ENCODE measurements at places on chromosomes 7 and 10.

GRCh38 chr10:95462740-95463667 is 98.2 kb downstream of the SORBS1 start:
- no peak for DNase-seq

GRCh38 chr10:102311025-102311420 is 65.7 kb downstream of the GBF1 start:
- DNase-seq, result no peak

- DNase-seq, result no peak
Observed at GRCh38 chr10:88889559-88890337, 9.7 kb downstream of the STAMBPL1 start.

GRCh38 chr10:72011468-72011867 is 47.3 kb downstream of the CHST3 start:
- no peak for DNase-seq

- DNase-seq, result no peak
Observed at GRCh38 chr10:646118-646524, 43.3 kb downstream of the DIP2C start.

- DNase-seq, result no peak
Observed at GRCh38 chr7:17855202-17855601, 85.1 kb downstream of the SNX13 start.

- DNase-seq, result no peak
Observed at GRCh38 chr10:4652111-4653010, 173.6 kb upstream of the AKR1E2 start.

DNA sequence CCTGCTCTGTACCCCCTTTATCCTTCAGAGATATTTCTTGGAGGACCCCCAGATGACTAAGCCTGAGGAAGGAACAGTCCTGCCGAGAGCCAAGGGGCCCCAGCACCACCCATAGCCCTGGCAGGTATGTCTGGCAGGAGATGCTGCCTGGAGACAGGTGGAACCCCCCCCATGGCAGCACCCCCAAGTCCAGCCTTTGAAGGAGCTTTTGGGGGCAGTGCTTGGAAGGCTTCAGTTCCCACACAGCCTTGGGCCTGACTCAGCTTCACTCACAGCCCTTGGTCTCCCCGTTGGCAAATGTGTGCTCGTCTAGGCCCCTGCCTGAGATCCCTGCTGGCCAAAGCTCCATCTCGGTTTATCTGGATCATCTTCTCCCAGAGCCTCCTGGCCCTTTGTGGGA is 23.0 kb upstream of the PCBD1 start:
- no peak for DNase-seq

GRCh38 chr10:34967335-34967880 is 122.7 kb downstream of the CUL2 start:
- DNase-seq, result no peak

- DNase-seq, result no peak
Observed at GRCh38 chr10:91206427-91206826, 14.0 kb upstream of the PCGF5 start.

- peak; percentile 33 for DNase-seq
Observed at GRCh38 chr10:93058139-93058538, 2.5 kb upstream of the CYP26C1 start.

- DNase-seq, result no peak
Observed at GRCh38 chr10:20887706-20888555, 9.2 kb downstream of the NEBL start.

DNA sequence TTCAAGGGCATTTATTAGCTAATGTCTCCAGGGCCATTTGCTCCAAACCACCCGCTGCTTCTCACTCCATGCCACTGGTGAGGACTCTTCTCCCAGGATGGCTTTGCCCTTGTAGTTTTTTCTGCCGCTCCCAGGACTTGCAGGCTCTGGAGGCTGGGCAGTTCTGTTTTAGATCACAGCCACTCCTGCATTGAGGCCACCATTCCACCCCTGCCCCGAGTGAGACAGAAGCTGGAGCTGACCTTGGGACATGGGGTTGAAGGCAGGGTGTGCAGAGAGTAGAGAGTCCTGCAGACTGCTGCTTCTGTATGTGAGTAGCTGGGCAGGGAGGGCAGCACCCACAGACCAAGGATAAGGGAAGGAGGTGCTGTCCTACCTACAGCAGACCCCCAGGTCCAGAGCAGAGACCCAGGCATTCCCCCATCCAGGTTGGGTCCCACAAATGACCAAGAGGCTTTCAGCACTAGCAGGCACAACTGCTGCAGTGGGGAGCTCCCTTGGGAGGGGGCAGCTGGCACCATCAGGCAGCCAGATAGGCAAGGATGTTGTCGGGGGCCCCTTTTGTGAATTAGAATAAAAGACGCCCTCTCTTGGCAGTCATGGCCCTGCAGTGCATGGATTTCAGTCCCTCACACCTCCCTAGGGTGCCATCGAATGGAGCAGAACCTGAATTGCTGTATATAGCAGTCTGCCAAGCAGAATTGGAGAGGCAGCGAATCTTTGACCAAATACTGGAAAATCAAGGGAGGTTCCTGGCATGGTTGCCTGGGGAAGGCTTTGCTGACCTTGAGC is 22.7 kb upstream of the ADCYAP1R1 start:
- DNase-seq, result no peak

GRCh38 chr7:77831481-77831880 is 32.9 kb downstream of the PHTF2 start:
- DNase-seq, result no peak

All from ELR (cell line).